Fibroblast of skin of left biceps (primary cell): ENCODE measurements at places on chromosomes 1 and 21.

DNA sequence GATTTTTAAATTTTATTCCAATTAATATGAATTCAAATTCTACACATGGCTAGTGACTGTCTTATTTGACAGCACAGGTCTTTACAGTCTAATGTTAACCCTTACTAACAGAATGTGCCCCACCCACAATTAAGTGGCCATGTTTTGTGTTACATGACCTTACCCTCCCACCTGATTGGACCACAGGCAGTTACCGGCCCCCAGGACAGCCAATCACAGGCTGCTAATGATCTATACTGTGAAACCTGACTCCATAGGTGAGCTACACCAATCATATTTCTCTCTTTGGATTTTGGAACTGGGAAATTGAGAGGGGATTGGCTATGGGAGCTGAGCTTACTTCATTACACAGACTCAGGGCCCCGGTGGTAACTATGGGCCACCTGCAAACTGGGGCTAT lies 27.5 kb downstream of the ZP4 start:
- no peak for DNase-seq

- no peak for DNase-seq
These were observed 481.4 kb downstream of the SETD4 start for GRCh38 chr21:35578831-35579471.

GRCh38 chr1:183911285-183911684 lies 106.4 kb downstream of the RGL1 start:
- no peak for DNase-seq

DNA sequence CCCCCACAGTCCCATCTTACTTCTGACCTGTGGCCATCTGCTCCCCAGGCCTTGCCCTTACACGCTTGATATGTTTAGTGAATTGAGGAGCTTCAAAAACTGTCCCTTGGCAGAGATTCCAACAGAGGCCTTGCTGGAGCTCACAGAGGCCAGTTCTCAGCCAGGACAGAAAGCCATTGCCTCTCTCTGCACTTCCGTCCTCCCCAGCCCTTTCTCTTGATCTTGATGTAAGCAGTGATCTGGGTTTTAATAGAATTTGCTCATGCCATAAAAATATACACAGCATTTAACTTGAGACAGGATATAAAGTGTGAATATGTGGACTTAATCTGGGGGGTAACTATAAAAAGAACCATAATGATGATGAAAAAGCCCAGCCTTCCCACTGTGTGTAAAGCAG lies 453.5 kb downstream of the KIF26B start:
- DNase-seq = no peak

DNA sequence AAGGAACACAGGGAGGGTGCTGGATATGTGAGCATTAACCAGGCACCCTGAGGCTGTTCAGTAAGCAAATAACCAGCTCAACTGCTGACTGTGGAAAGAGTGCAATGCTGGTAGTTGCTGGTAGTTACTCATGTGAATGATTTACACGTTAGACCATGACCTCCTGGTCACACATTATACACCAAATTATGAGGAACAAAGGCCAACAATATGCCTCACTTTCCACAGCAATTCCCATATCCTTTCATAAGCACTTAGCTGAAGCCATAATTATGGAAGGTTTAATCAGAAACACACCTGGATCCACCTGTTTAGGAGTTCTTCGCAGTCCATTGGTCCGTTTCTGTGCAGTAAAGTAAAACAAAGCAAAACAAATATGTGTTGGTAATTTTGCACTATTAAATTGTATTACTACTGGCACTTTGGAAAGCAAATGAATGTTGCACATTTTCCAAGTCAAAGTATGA lies 281.8 kb downstream of the VAV3 start:
- DNase-seq = no peak

- no peak for DNase-seq
These were observed 179.9 kb downstream of the TGFB2 start for GRCh38 chr1:218525031-218525430.

DNA sequence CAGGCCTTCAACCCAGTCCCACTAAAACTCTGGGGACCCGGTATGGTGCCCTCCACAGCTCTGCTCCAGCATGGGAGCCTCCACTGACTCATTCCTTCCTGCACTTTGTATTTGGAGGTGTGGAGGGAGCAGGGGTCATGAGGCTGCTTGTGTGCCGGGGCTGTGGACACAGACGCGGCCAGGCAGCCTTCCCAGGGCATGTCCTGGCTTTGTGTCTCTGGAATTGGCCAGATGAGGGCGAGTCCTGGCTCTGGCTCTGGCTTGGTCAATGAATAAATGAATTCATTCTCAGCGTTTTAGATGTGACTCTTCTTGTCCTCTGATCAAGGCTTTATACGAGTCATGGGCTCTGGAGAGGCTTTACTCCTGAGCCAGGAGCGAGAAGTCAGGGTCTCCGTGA lies 19.1 kb downstream of the AJAP1 start:
- no peak for DNase-seq

- no peak for DNase-seq
These were observed 298.7 kb upstream of the ESRRG start for GRCh38 chr1:217021956-217022355.

- no peak for DNase-seq
These were observed 22.3 kb upstream of the TRIM45 start for GRCh38 chr1:117143871-117144270.

- no peak for DNase-seq
These were observed 183.5 kb downstream of the BRINP2 start for GRCh38 chr1:177354247-177354646.

- DNase-seq = no peak
These were observed 23.4 kb downstream of the PPFIA4 start for GRCh38 chr1:203049576-203050180.

- DNase-seq = no peak
These were observed 4.8 kb upstream of the DNAJC28 start for GRCh38 chr21:33496345-33496744.

- peak; percentile 24 for DNase-seq
These were observed 185.2 kb downstream of the FAF1 start for GRCh38 chr1:50774759-50775351.

GRCh38 chr1:200373811-200374231 lies 36.0 kb downstream of the ZNF281 start:
- no peak for DNase-seq

DNA sequence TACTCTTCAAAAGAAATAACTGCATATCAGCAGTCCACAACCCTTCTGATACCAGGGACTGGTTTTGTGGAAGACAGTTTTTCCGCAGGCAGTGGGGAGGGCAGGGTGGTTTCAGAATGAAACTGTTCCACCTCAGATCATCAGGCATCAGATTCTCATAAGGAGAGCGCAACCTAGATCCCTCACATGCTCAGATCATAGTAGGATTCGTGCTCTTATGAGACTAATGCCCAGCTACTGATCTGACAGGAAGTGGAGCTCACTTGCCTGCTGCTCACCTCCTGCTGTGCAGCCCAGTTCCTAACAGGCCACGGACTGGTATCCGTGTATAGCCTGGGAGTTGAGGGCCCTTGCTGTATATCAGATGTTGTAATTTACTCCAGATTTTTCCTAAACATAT lies 11.5 kb downstream of the RO60 start:
- no peak for DNase-seq

- no peak for DNase-seq
These were observed 3.4 kb upstream of the NCAM2 start for GRCh38 chr21:20994790-20995189.

GRCh38 chr21:38077569-38077968 lies 161.3 kb upstream of the KCNJ6 start:
- DNase-seq = no peak

DNA sequence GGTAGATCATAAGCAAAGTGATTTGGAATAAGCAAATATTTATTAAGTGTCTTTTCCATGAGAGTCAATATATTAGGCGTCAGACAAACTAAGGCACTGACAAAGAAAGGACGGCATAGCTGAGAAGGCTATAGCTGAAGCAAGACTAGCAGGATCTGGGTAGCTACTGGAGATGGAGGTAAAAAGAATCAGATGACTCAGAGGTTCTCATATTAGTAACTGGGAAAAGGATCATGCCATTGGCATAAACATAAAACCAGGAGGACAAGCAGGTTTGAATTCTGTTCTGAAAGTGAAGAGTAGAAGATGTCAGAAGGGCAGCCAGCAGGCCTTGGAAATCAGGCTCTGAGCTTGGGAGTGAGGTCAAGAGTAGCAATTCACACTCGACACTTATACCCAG lies 531.9 kb downstream of the PTPRC start:
- no peak for DNase-seq

GRCh38 chr1:200372095-200372884 lies 37.5 kb downstream of the ZNF281 start:
- peak; percentile 56 for DNase-seq

DNA sequence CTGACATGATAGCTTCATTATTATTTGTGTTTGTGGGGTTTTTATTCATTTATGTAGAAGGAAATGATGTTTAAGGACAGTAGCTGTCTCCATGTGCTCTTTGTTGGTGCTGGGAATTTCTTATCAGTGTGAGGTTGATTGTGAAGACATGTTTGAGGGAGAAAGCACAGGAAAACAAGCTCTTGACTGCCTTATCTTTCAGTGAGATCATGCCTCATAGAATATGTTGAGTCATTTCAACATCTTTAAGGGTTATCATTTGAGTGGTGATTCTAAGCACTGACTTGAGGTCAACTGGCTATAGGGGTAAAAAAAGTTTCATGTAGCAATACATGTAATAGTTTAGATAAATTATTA lies 405.1 kb upstream of the ADAMTS5 start:
- no peak for DNase-seq

DNA sequence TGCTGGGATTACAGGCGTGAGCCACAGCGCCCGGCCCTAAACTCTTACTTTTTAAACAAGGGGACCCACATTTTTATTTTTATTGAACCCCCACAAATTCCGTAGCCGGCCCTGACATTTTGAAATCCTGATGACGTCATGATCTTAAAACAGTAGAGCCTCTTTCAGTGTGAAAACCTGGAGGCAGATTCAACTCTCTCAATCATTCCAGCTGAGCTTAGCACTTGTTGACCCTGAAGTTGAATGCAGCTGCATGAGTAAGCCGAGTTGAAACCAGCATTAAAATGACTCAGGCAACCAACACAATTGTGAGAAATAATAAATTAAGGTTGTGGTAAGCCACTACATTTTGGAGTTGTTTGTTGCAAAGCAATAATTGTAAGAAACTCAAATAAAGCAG lies 93.9 kb upstream of the ADGRL4 start:
- DNase-seq = peak; percentile 24

DNA sequence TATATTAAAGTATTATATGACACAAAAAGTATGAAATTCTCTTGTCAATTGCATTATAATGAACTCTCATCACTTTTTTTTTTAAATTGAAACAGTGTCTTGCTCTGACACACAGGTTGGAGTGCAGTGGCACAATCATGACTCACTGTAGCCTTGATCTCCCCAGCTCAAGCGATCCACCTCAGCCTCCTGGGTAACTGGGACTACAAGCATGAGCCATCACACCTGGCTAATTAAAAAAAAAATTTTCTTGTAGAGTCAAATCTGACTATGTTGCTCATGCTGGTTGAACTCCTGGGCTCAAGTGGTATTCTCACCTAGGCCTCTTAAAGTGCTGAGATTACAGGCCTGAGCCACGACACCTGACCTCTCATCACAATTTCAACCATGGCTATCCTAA lies 259.3 kb downstream of the S1PR1 start:
- no peak for DNase-seq

DNA sequence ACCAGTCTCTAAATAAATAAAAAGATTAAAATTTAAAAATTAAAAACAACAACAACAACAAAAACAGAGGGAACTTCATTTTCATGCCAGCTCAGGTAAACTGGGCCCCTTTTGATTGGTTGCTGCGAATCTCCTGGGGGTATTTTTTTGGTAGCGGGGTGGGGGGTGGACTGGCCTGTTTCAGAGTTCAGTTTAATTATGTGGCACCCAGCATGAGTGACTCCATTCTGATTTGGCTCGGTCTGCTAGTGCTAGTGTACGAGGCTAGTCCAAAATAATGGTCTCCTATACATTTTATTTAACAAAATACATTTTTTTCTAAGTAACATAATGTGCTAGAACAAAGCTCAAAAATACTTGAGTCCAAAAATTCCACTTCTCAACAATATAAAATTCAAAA lies 18.2 kb downstream of the PDIK1L start:
- no peak for DNase-seq

DNA sequence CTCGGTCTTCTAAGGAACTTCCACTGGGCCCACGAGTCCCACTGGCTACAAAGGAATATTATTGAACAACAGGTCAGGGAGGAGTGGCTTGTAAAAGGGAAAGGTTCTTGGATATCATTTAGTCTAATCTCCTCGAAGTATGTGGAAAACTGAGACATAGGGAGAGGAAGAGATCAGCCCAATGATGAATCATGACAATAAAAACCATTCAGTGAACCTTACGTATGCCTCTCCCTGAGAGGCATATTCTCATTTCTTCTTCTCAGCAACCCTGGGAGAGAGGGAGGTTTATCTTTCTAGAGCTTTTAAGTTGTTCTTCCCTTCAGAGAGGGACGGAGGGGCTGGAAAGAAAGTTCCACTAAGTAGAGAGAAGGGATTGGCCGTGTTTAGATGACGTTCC lies 5.3 kb upstream of the MOB3C start:
- no peak for DNase-seq

GRCh38 chr1:3786468-3787348 lies 9.6 kb downstream of the LRRC47 start:
- DNase-seq = no peak

GRCh38 chr1:9037476-9038337 lies 11.5 kb upstream of the SLC2A7 start:
- no peak for DNase-seq

- DNase-seq = no peak
These were observed 6.4 kb upstream of the EVA1B start for GRCh38 chr1:36329817-36330216.

GRCh38 chr1:221565711-221566110 lies 176.2 kb downstream of the DUSP10 start:
- DNase-seq = no peak

- DNase-seq = no peak
These were observed 413.4 kb downstream of the CAMTA1 start for GRCh38 chr1:7198664-7199063.

- DNase-seq = peak; percentile 33
These were observed 8.0 kb downstream of the SDHB start for GRCh38 chr1:17045634-17046333.

DNA sequence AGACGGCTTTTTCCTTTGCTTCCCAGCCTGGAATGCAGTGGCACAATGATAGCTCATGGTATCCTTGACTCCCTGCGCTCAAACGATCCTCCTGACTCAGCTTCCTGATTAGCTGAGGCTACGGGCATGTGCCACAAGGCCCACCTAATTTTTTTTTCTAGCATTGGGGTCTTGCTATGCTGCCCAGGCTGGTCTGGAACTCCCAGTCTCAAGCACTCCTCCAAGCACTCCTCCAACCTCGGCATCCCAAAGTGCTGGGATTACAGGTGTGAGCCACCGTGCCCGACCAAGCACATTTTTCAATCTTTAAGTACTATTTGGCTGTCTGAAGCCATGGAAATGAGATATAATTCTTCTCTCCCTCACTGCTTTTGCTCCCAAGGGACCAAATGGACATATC lies 58.7 kb downstream of the MAB21L3 start:
- no peak for DNase-seq

- no peak for DNase-seq
These were observed 142.3 kb downstream of the MIS18A start for GRCh38 chr21:32136546-32136945.
